ENCODE measurements at places on chromosomes 5 and 9. TPM values are rescaled to one million over a fixed set of nuclear protein-coding genes. Genes with fewer than 3 reads are reported as not detected.

DNA sequence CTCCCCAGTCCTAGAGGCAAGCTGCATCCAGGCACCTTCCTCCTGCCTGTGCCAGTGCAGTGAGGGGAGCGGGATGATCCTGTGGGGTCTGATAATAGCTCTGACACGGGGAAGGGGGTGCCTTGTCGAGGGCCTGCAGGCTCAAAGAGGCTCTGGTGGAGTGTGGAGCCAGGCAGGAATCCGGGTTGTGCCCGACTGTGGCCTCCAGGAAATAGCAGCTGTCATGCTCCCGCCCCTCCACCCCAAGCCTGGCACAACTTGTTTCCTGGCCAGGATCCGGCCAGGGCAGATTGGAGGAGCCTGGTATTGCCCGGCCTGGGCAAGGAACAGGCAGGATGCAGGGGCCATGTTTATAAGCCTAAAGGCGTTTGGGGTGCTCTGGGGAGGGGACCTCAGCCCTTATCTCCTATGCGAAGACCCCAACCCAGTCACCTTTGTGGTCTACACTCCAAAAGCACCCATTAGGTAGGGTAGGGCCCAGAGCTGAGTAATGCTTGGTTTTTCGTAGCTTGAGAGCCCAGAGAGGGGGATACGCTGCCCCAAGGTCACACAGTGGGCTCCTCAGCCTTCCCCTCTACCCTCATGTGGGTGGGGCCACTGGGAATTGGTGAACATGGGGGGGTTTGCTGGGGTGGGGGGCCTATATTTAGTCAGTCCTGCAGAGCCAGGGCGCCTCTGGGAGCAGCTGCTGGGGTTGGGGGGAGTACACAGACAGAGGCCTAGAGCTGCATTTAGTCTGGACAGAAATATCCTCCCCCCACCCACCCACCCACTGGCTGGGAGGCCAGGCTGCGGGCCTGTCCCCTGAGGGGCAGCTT, 12.2 kb downstream of the CXXC5 start:
- peak; percentile 75 for DNase-seq

- no peak for DNase-seq
Observed at GRCh38 chr5:152288499-152288898, 116.6 kb downstream of the NMUR2 start.

Gene CKMT2
- not detected for total RNA-seq

GRCh38 chr5:132369007-132369473, 470 bp upstream of the SLC22A5 start:
- no peak for DNase-seq

DNA sequence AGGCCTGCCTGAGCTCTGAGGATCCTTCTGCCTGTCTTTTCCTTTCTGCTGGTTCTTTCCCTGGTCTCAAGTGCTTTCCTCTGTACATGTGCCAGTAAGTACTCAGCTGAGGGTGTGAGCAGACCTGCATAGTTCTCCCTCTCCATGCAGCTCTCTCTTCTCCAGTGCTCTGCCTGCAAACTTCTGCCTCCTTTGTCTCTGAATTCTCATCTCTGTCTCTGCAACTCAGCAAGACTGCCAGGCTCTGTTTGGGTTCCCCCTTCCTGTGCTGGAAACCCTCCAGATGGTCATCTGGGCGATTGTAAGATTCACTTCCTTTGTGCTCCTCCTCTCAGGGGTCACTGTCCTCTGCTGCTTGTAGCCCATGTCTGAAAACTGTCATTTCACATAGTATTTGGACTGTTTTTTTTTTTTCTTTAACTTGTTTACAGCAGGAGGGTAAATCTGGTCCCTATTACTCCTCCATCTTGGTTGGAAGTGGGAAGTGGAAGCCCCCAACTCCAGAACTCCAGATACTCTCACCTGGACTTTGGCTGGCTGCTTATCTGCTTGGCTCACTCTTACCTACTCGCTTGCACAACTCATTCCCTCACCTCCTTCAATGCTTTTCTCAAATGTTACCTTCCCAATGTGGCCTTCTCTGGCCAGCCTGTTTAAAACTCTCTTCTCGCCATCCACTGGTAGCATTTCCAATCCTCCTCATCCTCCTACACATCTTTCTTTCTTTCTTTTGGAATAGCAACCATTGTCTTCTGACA, 175.3 kb upstream of the TBC1D2 start:
- DNase-seq, result peak; percentile 50

- DNase-seq, result no peak
Observed at GRCh38 chr9:122816163-122816867, 12.1 kb downstream of the PDCL start.

Gene PAM
- total RNA-seq, result 460 TPM

GRCh38 chr9:84773022-84773421, 103.5 kb downstream of the NTRK2 start:
- DNase-seq, result peak; percentile 50

- no peak for DNase-seq
Observed at GRCh38 chr5:67154556-67155206, 41.9 kb downstream of the CD180 start.

GRCh38 chr5:170573114-170573513, 69.3 kb downstream of the KCNIP1 start:
- no peak for DNase-seq

GRCh38 chr5:139767960-139768359, 27.6 kb upstream of the PSD2 start:
- no peak for DNase-seq

DNA sequence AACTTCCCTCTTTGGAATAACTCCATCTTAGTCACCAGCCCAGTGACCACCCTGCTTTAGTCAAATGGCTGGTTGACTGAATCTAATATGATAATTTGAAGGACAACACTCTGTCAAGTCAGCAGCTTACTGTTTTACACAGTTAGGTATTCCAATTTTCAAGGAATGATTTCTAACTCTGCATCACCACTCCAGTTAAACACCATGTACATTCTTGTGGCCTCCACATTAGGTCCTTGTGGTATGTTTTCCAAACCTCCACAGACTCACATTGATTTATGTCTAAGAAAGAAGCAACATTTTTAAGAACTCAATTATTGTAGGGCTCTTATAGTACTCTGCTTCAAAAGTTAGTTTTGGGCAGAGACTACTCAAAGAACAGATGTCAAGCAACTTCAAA, 110.7 kb downstream of the TLE1 start:
- peak; percentile 38 for DNase-seq
